ENCODE measurements at places on chromosomes 16 and 17. TPM values are rescaled to one million over a fixed set of nuclear protein-coding genes. Genes with fewer than 3 reads are reported as not detected.
A peak's percentile ranks its signal among the peaks of the same experiment; 100 is the strongest.

- DNase-seq = no peak
Observed at GRCh38 chr17:45101883-45102811, 30.2 kb downstream of the PLCD3 start.

The TNS4 gene
- 0.24 TPM for total RNA-seq

GRCh38 chr16:68490829-68491575 is 42.7 kb upstream of the SMPD3 start:
- DNase-seq = peak; percentile 68

DNA sequence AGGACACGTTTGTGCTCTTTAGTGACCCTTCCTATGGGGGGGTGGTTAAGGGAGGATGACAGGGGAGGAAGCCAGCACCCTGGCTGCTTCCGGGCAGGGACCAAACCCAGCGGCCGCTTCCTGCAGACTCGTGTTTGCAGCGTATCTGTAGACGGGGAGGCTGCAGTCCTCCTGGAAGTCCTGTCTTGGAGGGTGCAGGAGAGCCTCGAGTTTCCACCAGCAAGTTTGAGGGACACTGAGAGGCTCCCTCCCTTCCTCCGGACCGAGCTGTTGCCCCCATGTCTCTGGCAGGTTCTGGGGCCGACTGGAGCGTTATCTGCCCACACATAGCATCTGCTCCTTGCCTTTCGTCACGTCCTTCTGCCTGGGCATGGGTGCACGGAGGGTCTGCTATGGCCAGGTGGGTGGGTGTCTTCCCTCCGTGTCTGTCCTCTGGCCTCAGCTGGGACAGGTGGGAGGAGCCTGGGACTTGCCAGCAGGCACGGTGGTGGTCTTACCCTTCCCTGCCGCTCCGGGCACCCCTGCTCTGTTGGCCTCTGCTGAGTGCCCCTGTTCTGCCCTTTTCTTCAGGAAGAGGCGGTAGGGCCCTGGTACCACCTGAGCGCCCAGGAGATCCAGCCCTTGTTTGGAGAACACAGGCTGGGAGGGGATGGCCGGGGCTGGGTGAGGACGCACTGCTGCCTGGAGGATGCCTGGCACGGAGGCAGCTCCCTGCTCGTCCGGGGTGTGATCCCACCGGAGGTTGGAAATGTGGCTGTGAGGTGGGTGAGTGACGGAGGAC is 8.8 kb downstream of the ENGASE start:
- DNase-seq = no peak

- DNase-seq = no peak
Observed at GRCh38 chr16:86667035-86667434, 88.7 kb downstream of the FOXL1 start.

The SDK2 gene
- total RNA-seq = 0.33 TPM

DNA sequence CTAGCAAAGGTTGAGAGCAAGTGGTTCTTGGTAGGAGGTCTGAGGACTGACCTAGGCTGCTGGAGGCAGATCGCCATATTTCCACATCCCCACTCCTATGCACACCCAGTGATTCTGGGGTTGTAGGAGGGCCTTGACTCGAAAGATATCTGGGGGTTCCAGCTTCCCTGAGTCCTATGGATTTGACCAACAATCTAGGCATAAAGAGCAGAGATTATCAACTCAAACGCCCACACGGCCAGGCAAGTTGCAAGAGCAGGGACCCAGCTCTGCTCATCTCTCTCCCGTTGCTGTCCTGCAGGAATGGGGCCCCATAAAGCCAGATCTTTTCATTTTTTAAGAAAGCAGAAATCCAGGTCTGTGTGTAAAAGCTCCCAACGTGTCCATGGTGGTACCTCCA is 94.6 kb downstream of the SOCS1 start:
- DNase-seq = no peak

The KCNJ12 gene
- 2.8 TPM for total RNA-seq

The ADAMTS18 gene
- total RNA-seq = 0.51 TPM

The CTF1 gene
- 0.33 TPM for total RNA-seq

The GP2 gene
- total RNA-seq = not detected

GRCh38 chr17:50166518-50167181 is 845 bp downstream of the SGCA start:
- DNase-seq = no peak

- no peak for DNase-seq
Observed at GRCh38 chr16:78664811-78665772, 565.6 kb downstream of the WWOX start.

- DNase-seq = no peak
Observed at GRCh38 chr17:774313-774584, 7.8 kb downstream of the GLOD4 start.

GRCh38 chr17:77280304-77281121 is 139.7 kb downstream of the SEC14L1 start:
- peak; percentile 95 for DNase-seq

DNA sequence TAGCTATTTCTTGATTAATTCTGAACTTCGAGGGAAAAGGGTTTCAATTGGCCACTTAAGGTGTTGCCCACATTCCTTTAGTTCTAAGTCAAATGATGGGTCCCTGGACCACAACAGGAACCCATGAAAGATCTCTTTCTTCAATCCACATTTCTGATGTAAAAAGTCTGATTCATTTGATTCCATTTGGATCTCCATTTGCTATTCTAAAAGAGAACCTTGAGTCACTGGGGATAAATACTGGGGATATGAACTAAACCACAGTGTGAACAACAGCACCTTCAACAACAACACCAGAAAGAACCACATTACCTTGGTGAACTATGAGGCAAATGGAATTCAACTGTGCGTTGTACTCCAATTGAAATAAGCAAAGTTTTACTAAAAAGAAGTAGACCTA is 108.9 kb upstream of the IRX5 start:
- no peak for DNase-seq

DNA sequence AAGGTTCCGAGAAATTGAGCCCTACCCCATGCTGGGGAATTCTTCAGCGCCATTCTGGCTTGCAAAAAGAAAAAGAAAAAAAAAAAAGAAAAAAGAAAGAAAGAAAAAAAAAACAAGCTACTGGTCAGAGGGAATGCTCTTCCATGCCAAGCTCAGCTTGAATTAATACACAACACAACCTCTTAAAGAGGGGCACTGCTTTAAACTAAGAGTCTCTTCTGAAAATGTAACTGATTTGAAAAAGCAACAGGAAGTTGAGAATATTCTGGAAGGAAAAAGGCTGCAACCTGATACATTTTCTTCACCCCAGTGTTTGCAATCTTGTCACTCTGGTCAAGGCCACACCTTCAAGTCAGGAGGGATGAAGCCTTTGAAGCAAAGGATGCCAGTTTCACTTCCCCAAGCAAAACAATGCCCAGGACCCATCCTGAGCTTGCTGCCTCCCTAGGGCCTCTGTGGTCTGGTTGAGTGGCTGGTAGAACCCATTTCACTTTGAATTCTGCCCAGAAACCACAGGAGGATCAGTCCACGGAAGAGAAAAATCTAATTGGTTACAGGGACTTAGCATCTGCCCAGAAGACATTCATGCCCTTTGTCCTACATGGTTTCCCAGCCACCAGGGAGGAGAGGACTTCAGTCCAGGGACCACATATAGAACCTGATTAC is 389.7 kb downstream of the SOX9 start:
- peak; percentile 61 for DNase-seq

GRCh38 chr17:28623696-28624095 is 9.7 kb upstream of the RSKR start:
- DNase-seq = no peak

GRCh38 chr16:526181-527014 is 1.1 kb upstream of the CAPN15 start:
- DNase-seq = peak; percentile 49

The CCDC144A gene
- 1.3 TPM for total RNA-seq

DNA sequence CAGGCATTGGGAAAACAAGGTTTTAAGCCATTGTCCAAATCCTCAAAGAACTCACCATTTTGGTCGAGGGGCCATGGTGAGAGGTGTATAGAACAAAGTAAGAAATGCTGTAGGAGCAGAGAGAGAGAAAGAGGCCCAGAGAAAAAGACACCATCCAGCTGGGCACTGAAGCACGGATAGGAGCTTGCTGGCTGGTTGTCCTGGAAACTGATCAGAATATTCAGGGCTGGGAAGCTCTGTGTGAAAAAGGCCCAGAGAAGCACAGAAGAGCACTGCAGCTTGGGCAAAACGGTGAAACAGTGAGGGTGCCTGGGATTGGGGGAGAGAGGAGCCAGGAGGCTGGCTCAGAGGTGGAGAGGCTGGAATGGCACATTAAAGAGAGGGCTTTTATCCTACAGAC is 16.5 kb downstream of the HS3ST3B1 start:
- no peak for DNase-seq

The ELP5 gene
- total RNA-seq = 50.3 TPM

The FAM83G gene
- 15.1 TPM for total RNA-seq

- DNase-seq = no peak
Observed at GRCh38 chr17:70420861-70421445, 251.6 kb downstream of the KCNJ2 start.

DNA sequence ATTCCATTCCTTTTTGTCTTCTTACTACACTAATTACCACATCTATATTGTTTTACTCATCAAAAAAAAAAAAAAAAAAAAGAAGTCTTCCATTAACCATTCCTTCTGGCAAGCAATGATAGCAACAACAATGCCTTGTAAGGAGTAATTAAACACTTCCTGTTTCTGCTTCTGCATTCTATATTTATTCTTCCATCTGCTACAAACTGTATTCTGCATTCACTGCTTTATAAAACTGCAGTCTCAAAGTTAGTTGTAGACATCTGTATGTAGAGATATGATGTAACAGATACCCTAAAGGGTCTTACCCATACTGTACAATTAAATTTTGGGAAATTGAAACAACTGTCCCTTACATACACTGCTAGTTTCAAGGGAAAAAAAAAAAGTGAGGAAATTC is 28.7 kb upstream of the ABCA6 start:
- no peak for DNase-seq

DNA sequence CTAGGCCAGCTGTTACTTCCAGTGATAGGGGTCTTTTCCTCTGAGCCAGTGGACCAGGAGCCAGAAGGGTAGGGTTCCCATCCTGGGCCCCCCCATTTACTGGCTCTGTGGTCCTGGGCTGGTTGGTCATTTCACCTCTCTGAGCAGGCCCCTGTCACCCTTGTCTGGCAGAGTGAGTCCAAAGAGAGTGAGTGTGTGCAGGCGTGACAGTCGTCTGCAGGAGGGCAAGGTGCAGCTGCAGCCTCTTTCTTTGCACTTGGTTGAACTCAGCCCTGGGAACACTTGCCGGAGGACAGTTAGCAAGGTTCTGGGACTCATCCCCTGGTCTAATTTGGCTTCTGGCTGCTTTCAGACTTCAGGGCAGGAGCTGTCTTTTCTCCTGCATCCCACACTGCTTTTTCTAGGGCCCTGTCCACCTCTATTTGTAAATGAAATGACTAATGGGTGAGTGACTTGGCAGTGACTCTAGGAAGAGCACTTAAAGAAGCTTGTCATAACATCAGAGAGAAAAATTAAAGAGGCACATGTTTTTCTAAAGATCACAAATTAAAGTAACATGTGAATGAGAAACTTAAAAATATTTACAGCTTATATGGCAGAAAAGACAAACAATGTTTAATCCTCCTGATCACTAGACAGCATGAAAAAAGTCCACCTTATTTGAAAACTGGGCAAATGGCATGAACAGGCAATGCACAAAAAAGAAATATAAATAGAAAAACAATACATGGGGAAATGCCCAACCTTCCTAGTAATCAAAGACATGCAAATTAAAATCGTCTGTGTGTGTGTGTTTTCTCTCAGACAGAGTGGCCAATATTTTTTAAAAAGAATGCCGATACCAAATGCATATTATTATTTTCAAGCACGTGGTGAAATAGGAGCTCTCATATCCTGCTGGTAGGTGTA is 137.5 kb downstream of the NTN1 start:
- DNase-seq = no peak

DNA sequence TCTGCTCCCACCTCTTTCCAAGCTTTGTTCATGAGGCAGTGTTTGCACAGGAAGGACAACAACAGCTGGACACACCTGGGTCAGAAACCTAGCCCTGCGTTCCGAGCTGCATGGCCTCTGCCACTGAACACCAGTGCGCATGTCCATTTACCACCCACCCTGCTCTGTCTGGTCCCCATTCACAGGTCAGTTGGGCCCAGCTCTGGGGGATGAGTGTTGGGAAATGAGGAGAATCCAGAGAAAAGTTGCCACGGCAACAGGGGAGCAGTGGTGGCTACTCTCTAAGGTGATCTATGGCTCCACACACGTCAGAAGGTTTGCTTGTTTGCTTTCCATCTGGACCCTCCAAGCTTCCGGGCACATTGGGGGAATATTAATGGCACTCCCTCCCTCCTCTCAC is 70.4 kb upstream of the ASIC2 start:
- no peak for DNase-seq

The TBX6 gene
- total RNA-seq = not detected

DNA sequence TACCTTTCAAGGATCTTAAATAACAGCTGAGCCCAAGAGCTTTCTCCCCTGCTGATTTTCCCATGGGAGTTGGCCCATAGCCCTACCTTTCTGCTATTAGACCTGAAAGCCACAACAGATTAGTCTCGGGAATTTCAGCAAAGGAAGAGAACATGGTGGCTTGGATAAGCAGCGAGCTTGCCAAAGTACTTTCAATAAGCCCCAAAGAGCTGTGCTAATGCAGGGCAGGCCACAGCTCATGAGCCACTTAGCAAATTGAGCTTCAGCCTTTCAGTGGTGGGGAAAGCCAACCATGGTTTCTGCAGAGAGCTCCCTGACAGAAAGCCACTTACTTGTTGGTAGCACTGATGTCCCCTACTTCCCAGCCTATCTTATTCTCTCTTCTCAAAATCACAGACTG is 217.8 kb upstream of the IRX5 start:
- DNase-seq = no peak

DNA sequence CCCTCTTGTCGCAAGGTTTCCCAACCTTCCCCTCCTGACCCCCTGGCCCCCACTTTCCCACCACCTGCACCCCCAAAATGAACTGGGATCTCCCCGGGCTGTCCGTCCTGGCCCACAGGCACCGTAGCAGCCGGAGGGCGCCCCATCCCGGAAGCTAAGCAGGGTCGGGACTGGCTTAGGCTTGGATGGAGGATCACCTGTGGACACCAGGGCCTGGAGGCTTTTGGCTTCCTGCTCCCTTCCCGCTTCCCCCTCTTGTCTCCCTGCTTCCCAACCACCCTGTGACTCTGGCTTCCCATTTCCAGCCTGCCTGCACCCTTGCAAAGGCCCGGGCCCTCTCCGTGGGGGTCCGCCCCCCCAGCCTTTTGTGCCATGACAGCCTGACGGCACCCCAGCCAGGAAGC is 2291.3 kb downstream of the TP53TG3F start:
- DNase-seq = no peak

The UTS2R gene
- total RNA-seq = not detected

DNA sequence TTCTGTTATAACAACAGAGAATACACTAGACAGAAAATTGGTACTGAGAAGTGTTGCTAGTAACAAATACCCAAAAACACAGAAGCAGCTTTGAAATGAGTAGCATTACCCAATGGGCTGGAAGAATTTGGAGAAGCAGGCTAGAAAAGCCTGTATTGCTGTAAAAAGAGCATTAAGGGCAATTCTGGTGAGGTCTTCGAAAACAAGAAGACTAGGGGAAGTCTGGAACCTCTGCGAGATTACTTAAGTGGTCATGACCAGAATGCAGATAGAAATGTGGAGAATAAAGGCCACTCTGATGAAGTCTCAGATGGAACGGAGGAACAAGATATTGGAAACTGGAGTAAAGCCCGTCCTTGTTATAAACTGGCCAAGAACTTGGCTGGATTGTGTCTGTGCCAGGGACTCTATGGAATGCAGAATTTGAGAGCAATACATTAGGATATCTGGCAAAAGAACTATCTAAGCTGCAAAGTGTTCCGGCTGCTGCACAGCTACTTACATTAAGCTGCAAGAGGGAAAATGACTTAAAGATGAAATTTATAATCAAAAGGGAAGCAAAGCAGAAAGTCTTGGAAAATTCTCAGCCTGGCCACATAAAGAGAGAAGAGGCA is 44.9 kb upstream of the PEMT start:
- DNase-seq = no peak

GRCh38 chr16:31467151-31467773 is 4.7 kb upstream of the TGFB1I1 start:
- peak; percentile 55 for DNase-seq

All from Daoy (cell line).